RCC 7860 (cell line): ENCODE measurements at places on chromosomes 16 and 17.
A peak's percentile ranks its signal among the peaks of the same experiment; 100 is the strongest.

DNA sequence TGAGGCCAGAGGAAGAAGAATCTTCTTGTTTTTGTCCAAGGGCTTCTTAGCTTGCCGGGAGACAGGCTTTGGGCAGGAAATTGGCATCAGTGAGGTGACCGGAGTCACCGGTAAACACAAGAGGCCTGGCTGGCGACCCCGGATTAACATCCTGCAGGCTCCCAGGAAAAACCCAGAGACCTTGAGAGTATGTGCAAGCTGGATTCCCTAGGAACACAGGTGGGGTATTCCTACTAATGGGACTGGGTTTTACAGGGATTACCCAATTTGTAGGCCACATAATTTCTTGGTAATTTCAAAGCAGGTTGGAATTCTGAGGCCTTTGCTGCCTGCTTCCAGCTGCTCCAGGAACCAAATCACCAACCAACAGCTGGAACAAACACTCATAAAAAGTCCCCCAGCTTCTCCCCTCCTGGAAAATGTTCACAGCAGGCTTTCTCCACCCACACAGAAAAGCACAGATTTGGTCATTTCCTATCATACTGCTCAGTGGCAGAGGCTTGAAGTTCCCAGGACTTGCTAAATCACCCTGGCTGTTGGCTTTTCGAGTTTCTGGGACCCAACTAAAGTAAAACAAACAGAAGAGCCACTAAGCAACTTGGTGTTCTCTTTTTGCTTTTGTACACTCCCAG lies 258.8 kb downstream of the IRF8 start:
- DNase-seq: no peak

DNA sequence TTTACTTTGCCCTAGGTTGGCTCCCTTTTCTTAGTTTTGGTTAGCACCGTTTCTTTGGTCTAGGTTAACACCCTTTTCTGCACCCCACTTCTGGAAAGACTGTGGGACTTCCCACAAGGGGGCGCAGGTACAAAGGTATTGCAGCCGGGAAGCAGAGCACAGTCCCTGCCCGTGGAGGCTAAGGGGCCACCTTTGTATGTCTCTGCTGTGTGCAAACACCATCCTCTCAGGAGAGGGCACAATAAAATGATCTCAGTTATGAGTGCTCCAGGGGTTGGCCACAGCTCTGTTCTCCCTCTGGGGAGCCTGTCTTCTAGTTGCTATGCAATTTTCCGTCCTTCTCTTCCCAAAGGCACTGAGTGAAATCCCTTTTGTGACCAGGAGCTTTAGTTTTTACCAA lies 28.4 kb upstream of the TMC5 start:
- DNase-seq: peak; percentile 6

DNA sequence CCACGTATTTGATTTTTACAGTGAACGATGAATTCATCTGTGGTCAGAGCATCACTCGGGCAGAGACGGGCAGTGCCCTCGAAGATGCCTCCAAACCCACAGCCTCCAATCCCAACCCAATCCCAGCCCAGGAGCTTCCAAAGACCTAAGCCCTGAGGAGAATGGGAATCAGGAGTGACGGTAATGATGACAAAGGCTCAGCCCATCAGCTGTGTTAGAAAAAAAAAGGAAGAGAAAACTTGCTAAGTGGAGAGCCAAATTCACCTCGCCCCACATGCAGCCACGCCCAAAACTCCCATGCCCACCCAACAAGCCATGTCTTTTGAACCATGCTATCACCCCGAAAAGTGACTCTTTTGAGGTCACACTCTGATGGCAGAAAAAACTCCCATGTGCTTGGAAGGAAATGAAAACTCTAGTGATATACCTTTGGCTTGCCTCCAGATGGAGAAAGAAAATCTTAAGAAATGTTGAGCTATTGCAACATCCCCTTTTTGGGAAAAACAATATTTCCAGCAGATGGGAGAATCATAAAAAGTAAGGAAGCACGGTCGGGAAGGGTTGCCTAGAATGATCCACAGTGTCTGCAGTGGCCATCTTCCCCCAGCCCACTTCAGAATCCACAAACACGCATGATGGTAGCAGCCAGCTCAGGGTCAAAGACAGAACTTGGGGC lies 37.7 kb downstream of the XYLT1 start:
- DNase-seq: no peak

GRCh38 chr16:82605076-82605475 lies 21.7 kb upstream of the CDH13 start:
- DNase-seq: no peak

DNA sequence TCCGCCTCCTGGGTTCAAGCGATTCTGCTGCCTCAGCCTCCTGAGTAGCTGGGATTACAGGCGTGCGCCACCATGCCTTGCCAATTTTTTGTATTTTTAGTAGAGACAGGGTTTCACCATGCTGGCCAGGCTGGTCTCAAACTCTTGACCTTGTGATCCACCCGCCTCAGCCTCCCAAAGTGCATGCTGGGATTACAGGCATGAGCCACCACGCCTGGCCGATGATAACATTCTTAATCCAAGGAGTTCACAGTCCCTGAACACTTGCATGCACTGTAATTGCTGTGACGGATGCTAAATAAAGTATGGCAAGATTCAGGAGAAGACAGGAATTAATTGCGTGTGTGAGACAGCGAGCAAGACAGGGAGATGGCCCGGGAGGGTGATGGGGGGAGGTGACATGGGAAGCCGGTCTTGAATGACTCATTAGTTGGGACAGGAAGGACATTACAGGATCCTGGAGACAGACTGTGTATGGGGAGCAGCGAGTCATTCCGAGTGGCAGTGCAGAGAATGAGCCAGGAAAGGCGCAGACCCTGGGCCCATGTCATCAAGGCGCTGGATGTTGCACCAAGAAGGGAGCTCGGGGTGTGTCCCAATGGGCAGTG lies 6.7 kb downstream of the ABCA3 start:
- DNase-seq: peak; percentile 81

DNA sequence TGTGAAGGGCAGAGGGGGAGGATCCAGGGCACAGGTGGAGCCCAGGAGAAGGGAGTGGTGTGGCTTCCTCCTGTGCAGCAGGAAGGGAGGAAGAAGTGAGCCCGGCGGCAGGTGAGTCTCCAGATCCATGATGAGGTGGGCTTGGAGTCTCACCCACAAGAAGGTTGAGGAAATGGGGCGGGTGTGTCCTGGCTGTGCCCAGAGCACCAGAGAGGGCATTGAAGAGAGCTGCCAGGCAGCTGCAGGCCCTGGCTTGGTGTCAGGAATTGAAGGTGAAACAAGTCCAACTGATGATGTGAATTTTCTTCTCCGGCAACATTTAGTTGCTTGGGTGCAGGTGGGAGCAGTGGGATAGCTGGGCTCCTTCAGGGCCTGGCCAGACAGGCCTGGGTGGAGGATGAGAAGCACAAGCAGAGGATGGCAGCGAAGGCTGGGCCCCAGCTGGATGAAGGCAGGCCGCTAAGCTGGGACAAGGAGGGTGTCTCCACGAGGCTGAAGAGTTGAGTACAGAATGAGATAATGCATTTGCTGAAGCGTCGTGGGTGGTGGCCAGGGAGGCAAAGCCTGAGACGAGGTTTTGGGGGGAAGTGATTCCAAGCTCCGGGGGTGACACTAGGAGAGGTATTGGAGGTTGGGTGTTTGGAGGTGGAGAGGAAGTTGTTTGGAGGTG lies 18.3 kb downstream of the NT5M start:
- no peak for DNase-seq

DNA sequence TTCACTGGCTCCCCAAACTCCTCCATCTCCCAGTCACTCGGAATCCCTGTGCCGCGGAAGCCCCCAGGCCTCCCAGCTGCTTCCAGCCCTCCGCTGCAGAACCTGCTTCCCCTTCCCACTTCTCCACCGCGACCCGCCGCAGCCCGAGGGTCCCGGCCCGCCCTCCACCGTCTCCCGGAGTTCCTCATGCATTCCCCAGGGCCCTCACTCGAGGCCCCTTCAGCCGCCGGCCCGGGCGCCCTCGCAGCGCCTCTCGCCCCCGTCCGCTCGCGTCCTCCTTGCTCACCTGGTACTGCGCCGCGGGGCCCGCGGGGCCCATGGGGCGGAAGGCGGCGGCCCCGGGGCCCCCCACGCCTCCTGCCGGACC lies 329 bp downstream of the SMARCD2 start:
- DNase-seq: no peak

GRCh38 chr17:2241823-2242222 lies 61.8 kb downstream of the SMG6 start:
- DNase-seq: no peak

DNA sequence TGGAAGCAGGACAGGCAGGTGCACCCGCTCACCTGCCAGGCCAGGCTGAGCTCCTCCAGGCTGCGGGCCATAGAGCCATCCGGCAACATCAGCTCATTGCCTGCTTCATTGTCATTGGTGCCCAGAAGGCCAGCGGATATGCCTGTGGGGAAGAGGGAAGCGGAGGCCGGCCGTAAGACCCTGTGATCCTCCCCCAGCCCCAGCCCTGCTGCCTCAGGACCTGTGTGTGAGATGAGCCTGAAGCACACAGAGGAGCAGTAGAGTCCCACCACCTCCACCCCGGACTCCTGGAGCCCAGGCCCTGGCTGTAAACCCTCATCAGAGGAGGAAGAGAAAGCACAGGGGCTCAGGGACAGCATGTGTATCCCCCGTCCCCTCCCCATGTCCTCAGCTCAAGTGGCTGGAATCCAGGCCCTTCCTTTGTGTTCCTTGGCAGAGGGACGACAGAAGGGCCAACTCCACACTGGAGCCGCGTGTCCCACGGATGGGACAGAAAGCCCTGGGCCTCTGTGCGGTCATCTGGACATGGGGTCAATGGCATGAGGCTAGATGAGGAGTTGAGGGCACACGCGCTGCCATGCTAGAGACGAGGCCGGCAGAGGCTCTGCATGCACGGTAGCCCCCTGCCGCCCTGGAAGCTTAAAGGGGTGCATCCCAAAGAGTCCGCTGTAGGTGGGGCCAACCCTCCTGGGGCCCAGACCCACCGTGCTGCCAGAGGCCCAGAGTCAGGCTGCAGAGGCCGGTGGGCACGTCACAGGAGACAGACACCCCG lies 39.1 kb downstream of the RMI2 start:
- DNase-seq: no peak

DNA sequence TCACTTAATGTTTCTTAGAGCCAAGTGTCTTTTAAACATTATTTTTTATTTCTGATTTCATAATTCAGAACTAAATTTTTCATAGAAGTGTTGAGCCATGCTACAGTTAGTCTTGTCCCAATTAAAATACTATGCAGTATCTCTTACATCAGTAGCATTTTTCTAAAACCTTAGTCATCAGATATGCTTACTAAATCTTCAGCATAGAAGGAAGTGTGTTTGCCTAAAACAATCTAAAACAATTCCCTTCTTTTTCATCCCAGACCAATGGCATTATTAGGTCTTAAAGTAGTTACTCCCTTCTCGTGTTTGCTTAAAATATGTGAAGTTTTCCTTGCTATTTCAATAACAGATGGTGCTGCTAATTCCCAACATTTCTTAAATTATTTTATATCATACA lies 13.6 kb upstream of the BCAS3 start:
- DNase-seq: no peak

- DNase-seq: no peak
Observed at GRCh38 chr16:11395008-11395948, 50.0 kb downstream of the RMI2 start.

DNA sequence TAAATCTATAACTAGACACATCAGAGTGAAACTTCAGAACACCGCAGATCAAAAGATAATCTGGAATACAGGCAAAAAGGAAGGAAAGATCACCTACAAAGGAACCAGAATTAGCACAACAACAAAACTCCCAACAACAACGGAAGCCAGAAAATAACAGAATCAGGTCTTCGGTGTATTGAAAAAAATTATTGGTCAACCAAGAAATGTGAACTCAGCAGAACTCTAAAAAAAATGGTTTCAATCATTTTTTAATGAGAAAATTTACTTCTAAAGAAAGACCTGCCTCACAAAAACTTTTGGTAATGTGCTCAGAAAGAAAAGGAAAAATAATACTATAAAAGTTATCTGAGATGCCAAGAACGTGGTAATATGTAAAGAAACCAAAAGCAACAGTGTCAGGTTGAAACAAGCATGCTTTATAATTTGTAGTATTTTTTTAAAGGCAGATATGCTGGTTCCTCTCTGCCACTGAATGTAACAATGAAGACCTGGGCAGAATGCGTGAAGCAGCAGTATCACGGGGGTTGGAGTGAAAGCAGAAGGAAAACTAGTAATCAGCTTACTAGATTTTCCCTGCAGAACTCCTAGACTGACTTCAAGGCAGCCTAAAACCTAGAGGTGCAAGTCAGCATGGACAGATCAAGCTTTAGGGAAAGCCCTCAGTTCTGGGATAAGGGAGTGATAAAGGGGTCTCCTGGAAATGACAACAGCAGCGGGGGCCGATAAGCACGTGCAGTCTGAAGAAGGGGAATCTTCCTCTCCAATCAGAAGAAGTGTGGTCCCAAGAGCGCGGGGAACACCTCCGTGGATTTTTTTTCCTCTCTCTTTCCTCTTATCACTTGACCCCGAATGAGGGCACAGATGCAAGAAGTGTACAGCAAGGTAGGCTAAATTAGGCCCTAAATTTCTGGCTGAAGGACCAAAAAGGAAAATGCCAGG lies 80.9 kb upstream of the TEKT1 start:
- DNase-seq: no peak

GRCh38 chr17:14337596-14338079 lies 36.8 kb downstream of the HS3ST3B1 start:
- DNase-seq: no peak

DNA sequence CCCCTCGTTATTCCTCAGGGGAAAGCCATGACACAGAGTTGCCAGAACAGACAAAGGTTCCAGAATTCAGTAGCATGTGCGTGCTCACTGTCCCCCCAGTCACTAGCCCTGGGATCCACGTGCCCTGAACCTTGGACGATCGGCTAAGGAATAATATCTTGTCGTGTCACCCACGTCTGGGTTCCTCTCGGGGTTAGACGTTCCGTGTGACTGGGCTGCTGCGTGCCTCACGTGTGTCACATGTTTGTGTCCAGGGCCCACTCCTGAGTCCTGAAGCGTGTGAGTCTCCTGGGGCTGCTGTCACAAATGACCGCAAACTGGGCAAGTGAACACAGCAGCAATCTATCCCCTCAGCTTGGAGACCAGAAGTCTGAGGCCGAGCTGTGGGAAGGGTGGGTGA lies 12.4 kb upstream of the ZNF469 start:
- no peak for DNase-seq

DNA sequence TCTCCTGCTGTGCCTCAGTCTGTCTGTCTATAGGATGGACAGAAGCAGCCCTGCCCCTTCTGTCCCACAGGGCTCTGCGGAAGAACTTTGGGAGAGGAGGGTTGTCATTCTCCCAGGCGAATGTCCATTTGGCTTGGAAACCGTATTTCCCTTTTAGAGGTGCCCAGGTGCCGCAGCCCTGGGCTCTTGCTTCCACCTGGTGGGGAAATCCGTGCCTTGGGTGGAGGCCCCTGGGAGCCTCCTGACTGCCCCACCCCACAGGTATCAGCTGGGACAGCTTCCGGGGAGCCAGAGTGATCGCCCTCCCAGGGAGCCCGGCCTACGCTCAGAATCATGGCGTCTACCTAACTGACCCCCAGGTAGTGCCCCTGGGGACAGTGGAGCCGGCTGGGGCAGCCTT lies 12.7 kb downstream of the FCSK start:
- no peak for DNase-seq

- no peak for DNase-seq
Observed at GRCh38 chr17:77478281-77478680, 337.5 kb downstream of the SEC14L1 start.

- peak; percentile 13 for DNase-seq
Observed at GRCh38 chr17:57943140-57943539, 12.1 kb downstream of the CUEDC1 start.

- no peak for DNase-seq
Observed at GRCh38 chr17:78276098-78276887, 44.9 kb downstream of the TMEM235 start.
